Esophagus squamous epithelium (tissue), 5 donors: ENCODE measurements at places on chromosomes 11 and 22.

GRCh38 chr22:26624803-26625202, 3.0 kb downstream of the CRYBA4 start:
- no peak for DNase-seq

DNA sequence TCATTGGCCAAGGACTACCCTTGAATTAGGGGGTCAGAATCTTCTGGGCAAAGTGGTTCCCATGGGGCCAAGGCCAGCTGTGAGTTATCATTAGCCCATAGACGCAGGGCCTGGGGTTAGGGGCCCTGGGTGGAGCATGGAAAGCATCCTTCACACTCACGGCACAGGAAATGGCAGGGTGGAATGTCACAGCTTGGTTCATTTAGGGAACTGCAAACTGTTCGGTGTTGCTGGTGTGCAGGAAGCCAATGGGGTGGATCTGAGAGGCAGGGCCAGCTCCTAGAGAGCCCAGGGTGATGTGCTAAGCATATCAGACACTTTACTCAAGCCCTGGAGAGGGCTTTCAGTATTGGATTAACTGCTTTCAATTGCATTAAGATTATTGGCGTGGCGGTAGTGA, 42.9 kb downstream of the TECTA start:
- DNase-seq: no peak

- no peak for DNase-seq
Observed at GRCh38 chr11:111913031-111913861, 712 bp downstream of the HSPB2 start.

DNA sequence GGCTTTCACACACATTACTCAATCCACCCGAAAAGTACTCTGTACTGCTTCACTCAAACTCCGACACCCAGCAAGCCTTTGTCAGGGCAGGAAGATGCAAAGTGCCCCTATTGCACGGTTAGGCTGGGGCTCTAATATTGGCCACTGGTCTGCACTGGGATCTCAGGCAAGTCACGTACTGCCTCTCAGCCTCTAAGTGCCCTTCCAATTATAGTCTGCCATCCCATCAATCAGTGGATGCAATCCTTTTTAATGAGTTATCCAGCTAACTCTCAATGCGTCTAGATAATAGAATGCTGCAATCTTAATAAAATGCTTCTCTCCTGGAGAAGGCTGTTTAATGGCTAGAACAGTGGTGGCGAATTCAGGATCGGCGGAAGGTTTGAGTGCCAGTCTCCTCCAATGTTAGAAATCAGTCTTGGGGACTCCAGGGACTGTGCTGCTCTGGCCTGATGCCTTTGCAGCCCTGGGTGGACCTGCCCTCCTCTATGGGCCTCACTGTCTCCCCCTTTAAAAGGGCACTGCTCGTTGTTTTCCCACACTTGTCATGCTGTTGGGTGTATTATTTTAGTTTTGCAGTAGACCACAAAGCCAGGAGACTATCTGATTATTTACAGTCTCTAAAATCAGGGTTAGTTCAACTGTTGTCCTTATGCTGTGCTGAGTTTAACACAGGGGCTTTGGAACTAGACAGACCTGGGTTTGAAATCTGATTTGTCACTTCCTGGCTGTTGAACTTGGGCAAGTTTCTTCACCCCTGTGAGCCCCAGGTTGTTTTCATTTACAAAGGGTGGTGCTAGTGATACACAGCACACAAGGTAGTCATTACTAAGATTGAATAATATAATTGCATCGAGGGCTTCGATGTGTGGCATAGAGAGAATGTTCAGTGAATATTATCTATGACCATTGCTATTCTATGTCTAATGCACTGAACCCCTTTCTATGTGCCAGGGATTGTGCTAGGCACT, 36.7 kb downstream of the CLMP start:
- no peak for DNase-seq

- no peak for DNase-seq
Observed at GRCh38 chr11:61027141-61027840, 55.8 kb downstream of the CD6 start.

DNA sequence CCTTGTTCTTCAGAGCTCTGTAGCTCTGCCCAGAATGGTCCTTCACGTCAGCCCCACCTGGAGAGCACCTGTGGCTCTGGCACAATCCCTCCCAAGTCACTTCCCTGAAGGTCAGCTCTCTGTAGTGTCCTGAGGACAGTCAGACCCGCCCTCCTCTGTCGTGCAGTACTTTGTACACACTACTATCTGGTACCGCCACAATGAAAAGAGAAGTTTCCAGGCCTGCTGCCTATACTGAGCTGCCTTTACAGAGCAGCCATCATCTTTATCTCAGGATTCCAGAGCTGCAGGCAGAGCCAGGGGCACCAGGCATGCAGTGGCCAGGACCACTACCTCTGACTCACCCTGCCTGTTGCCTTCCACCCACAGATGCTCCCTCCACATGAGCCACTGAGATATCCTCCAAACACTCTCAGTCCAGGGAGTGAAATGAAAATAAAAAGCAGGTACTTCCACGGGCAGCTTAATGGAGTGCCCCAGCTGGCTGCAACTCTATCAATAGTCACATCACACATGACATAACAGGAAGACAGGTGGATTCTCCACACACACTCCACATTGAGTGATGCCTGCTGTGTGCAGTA, 7.3 kb downstream of the PACSIN2 start:
- no peak for DNase-seq

DNA sequence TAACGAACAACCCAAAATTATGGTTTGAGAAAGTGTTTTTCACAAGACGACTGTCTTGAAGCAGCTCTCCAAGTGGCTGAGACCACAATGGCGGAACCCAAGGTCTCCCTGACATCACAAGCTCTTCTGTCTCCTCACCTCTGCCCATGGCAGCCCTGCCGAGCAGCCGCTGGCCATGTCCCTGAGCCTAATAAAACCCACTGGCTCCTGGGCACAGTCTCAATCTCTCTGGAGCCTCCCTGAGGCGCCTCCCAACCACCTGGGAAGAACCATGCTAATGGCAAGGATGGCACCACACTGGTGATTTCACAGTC, 50.0 kb downstream of the CLTCL1 start:
- no peak for DNase-seq

DNA sequence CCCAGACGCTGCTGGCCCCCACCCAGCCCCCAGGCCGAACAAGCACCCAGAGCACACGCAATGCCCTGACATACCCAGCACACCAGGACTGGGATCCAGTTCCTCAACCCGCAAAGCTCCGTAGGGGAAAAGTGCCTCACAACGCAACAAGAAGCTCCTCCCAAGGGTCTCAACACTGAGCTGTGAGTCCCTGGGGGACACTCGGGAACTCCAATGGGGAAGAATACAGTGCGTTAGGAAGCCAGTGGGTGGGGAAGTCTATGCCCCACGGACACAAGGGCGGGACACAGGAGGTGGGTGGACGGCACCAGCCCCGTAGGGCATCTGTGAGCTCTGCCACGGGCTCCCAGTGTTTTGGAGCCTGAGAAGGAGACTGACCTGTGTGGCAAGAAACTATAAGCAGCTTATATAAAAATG, 1.6 kb downstream of the DEAF1 start:
- no peak for DNase-seq
